ENCODE measurements at places on chromosomes 16 and 17.

GRCh38 chr17:76379275-76379641, 5.2 kb upstream of the SPHK1 start:
- no peak for DNase-seq

- peak; percentile 94 for DNase-seq
Observed at GRCh38 chr17:64281962-64282752, 19.1 kb upstream of the TEX2 start.

DNA sequence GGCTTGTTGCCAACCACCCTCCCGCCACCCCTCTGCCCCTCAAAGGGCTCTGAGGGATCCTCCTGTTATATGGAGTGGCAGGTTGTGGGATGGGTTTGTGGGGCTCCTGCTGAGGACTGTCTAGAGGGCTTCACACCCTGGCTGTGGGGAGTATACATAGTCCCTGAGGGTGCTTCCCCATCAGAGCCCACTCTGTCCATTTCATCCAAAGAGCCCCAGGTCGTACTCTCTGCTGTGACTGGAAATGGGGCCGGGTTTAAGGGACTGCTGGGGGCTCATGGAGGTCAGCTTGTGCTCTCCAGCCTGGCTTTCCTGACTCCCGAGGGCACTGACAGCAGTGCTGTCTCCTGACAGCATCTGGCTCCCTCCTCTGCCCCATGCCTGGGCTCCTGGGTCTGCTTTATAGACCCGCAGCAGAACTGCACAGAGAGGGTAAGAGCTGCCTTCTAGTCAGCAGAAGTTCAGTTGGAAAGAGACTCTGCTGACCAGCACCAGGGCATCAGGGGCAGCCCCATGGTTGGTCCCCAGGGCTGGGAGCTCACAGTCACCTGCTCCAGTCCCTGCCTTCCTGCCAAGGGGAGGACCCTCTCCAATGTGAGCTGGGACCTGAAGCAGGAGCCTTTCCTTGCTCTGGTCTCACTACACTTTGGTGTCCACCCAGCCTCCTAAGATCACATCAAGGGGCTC, 17.8 kb upstream of the TNS4 start:
- DNase-seq: no peak

DNA sequence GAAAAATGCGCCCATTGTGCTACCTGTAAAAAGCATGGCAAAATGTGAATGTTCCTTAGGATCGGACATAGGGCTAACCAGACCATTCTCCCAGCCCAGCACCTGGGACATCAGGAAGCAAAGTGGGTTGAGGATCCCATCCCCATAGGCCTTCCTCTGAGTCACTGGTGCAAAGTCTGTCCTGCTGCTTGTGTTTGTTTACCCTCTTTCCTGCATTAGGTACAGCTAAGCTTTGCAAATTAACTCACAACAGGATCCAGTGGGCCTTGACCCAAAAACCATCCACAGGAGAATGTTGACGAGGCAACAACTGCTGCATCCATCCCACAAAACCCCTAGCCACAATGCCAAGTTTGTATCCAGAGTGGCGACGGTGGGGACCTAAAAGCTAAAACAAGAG, 106.2 kb downstream of the GRIN2A start:
- no peak for DNase-seq

- no peak for DNase-seq
Observed at GRCh38 chr17:77889135-77889505, 69.4 kb upstream of the TNRC6C start.

- no peak for DNase-seq
Observed at GRCh38 chr17:69567130-69567529, 152.6 kb downstream of the MAP2K6 start.

DNA sequence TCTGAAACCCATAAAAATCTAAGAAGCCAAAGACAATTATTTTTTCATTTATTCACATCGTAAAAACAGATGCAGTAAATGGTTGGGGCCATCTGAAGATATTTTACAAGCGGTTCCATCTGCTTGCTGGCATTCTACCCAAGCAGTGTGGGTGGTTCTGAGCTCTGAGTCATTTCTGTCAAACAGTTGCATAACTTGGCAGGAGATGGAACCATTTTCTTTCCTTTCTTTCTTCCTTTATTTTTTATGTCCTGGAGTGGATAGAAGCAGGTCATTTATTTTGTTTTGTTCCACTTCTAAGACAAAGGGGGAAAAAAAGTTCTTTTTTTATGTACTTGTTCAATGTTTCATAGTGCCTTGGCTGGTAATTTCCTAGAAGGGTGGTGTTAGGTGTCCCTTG, 1151.9 kb upstream of the GOT2 start:
- DNase-seq: peak; percentile 74

GRCh38 chr17:82909322-82909904, 69.6 kb upstream of the ZNF750 start:
- DNase-seq: no peak

DNA sequence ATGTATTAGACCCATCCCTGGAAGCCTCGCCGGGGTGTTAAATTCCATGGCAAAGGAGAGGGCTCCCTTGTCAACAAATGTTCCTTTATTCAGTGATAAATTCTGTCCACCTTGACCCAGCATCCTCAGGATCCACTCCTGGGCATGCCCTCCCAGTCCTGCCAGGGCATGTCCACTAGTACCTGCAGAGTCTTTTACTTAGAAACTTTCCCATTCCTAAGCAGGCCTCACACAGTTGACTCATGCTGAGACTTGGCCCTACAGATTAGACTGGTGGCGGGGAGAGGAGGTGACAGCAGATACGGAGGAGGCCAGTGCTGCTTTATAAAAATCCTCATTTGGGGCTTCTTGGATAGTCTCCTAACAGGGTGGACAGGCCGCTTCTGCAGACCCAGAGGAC, 88.8 kb downstream of the CYLD start:
- DNase-seq: no peak

DNA sequence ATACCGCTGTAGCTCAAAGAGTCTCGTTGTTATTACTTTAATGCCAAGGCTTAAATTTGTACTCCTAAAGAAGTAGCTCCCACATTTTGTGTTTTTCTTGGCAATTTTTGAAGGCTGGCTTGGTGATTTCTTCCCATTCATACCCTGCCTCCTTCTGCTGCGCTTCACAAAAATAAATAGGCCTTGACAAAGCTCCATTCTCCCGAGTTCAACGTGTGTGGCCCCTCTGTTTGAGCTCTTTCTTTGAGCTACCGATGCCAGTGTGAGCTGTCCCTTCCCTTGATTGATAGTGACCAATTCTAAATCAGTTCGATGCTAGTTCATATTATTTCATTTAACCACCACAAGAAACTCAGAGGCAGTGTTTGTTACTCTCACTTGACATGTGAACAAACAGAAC, 96.8 kb downstream of the MAP2K6 start:
- DNase-seq: no peak

- no peak for DNase-seq
Observed at GRCh38 chr16:79130616-79131015, 469.9 kb downstream of the MAF start.

GRCh38 chr17:882827-883585, 96.6 kb downstream of the NXN start:
- DNase-seq: no peak

GRCh38 chr17:1695365-1695764, 10.7 kb upstream of the PRPF8 start:
- DNase-seq: no peak

DNA sequence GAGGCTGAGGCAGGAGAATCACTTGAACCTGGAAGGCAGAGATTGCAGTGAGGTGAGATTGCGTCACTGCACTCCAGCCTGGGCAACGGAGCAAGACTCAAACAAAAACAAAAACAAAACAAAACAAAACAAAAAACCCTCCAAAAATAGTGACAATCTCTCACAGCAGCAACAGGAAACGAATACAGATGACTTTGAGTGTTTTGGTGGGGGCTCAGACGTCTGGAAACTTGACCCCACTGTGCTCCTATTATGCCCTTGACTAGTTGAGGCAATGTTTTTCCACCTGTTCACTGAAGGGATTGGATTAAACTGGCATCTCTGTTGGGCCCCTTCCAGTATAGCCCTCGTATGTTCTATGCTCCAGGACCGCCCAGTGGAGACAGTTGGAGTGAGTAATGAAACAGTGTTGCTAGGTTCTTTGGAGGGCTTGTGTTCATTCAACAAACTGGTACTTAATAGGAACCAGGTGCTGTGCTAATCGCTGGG, 167.0 kb downstream of the UTP18 start:
- DNase-seq: no peak

DNA sequence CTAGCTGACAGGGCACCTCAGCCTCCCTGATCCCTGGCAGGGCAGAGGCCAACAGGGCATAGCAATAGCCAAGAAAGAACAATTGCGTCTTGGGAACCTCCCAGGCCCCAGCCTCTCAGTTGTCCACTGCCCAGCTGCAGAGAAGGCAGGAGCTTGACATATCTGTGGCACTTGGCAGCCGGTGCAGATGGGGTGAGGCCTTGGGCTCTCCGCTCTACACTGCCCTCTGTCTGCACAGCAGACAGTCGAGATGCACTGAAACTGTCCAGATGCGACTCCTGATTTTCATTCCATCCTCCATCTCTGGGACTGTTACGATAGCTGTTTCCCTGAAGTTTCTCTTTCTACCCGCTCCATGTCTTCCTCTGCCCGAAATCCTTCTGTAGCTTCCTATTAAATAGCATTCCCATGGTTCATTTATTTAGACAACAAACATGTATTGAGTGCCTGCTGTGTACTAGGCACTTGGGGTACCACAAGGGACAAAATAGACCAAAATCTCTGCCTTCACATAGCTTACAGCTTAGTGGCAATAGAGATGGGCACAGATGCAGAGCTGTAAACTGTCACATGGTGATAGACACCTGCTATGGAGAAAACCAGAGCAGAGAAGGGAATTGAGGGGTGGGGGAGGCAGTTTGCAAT, 3.3 kb downstream of the POLR3E start:
- peak; percentile 33 for DNase-seq

DNA sequence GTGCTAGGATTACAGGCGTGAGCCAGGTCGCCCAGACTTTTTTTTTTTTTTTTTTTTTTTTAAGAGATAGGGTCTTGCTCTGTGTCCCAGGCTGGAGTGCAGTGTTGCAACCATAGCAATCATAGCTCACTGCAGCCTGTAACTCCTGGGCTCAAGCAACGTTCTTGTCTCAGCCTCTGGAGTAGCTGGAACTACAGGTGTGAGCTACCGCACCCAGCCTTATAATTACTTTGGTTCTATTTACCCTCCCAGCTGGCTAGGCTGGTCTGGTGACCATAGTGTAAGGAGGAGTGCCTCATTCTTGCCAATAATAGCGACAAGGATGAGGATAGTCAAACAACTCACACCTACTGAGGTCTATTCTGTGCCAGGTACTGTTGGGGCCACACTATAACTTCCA, 39.6 kb upstream of the USP7 start:
- no peak for DNase-seq

GRCh38 chr17:18262641-18263040, 2.2 kb downstream of the MIEF2 start:
- no peak for DNase-seq

Measured in Kasumi-1 (cell line).